ENCODE measurements at places on chromosomes 16 and 17.

DNA sequence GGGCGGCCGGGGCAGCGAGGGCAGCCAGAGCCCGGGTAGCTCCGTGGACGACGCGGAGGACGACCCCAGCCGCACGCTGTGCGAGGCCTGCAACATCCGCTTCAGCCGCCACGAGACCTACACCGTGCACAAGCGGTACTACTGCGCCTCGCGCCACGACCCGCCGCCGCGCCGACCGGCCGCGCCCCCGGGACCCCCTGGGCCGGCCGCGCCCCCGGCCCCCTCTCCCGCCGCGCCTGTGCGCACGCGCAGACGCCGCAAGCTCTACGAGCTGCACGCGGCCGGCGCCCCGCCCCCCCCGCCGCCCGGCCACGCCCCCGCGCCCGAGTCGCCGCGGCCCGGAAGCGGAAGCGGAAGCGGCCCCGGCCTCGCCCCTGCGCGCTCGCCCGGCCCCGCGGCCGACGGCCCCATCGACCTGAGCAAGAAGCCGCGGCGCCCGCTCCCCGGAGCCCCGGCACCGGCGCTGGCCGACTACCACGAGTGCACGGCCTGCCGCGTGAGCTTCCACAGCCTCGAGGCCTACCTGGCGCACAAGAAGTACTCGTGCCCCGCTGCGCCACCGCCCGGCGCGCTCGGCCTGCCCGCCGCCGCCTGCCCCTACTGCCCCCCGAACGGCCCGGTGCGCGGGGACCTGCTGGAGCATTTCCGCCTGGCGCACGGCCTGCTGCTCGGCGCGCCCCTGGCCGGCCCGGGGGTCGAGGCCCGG is 36.1 kb upstream of the ZC3H18 start:
- DNase-seq, result peak; percentile 42

DNA sequence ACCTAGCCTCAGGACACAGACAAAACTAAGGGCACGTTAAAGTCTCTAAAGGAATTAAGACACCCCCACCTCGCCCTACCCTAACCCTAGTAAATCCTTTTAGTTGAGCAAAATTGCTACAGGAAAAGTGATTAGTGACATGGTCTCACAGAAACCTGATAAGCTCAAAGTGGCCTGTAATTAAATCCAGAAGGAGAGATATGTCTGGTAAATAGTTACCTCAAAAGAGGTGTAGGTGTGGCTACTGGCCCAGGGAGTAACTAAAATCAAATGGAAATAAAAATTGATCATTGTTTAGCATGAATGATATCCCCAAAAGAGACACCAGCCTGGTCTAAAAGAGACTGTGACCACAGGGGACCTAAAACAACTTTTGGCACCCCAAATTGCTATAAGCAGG is 168.3 kb downstream of the SLC39A11 start:
- DNase-seq, result no peak

- DNase-seq, result no peak
Measured at GRCh38 chr17:82984751-82985427, 94.5 kb upstream of the METRNL start.

DNA sequence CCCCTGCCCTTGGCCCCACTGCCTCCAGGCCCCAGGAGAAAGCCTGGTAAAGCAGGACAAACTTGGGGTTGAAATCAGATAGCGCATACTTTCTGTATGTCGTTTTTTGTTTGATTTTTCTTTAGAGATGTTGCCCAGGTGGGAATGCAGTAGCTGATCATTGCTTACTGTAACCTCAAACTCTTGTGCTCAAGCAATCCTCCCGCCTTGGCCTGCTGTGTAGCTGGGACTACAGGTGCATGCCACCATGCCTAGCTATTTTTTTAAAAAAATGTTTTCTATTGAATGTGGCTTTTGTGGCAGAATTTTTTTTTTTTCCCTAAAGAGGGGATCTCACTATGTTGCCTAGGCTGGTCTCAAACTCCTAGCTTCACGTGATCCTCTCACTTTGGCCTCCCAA is 11.1 kb upstream of the CCL5 start:
- DNase-seq, result no peak

- DNase-seq, result no peak
Measured at GRCh38 chr17:44024853-44025252, 10.1 kb upstream of the TMEM101 start.

- DNase-seq, result peak; percentile 91
Measured at GRCh38 chr17:77214743-77215142, 74.0 kb downstream of the SEC14L1 start.

- no peak for DNase-seq
Measured at GRCh38 chr16:58269526-58269925, 25.3 kb downstream of the PRSS54 start.

DNA sequence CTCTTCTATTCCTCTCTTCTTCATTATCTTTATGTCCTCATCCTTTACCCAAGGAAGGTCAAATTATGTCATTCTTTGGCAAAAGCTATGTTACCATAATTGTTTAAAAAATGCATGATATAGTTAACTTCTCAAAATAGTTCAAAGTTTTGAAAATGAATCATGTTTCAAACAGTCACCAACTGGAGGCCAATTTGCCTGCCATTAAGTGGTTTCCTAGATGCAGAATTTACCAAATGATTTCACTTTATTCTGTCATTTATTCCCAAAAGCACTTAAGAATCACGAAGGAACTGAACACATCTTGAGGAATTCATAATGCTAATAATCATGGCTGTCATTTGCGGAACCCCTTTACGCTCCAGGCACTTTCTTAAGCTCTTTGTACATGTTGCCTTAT is 190.9 kb upstream of the CDH11 start:
- no peak for DNase-seq

- peak; percentile 24 for DNase-seq
Measured at GRCh38 chr16:11768849-11769248, 26.2 kb upstream of the TXNDC11 start.

- DNase-seq, result no peak
Measured at GRCh38 chr17:67160791-67161190, 84.2 kb downstream of the HELZ start.

GRCh38 chr17:13581925-13582324 is 19.8 kb downstream of the HS3ST3A1 start:
- no peak for DNase-seq

DNA sequence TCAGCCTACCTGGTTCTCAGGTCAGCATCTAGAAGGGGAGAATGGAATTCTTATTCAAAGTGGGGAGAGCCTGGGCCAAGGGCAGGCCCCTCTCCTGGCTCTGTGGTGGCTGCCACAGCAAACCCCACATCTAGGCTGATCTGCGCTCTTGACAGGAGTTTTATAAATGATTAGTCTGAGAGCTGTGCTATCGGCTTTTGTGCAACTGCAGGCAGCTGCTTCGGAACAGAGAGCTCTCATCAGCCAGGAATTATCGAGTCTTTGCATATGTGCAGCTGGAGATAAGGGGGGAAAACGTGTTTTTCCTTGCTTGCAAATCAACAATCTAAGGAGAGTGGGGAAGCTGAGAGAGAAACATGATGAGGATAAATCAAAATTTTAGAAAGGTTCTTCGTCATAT is 91.7 kb downstream of the HS3ST3A1 start:
- no peak for DNase-seq

DNA sequence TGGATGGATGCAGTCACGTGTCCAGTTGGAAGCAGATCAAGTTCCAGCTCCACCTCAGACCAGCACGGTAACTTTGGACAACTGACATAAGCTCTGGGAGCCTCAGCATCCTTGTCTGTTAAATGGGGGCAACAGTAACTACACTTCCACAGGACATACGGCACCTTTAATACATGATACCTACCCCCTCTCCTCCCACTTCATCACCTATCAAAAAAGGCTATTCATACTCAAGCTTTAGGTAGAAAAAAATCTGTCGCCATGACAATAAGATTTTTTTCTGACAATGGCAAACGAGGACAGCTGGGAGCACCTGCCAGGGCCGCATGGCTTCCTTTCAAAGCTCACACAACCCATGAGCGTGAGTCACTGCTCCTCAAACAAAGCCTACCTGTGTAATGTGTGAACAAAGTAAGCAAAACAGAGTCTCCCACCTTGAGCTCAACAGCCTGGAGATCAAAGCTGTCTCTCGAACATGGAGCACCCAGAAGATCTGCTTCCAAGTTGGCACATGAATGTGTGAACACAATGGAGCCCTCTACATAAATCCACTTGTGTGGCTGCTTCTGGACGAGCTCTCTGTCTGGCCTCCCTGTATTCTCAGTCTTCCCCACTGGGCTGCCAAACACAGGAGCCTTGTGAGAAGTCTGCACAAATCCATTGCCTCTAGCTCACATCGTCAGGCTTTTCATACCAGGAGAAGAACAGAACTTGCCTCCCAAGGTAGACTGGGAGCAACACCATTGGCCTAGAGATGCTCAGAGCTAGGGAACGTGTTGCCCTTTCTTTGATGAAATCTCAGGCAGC is 459.7 kb downstream of the SOX9 start:
- DNase-seq, result peak; percentile 40

GRCh38 chr17:30238387-30239088 is 3.0 kb upstream of the SLC6A4 start:
- no peak for DNase-seq

GRCh38 chr16:11497851-11498289 is 88.8 kb downstream of the LITAF start:
- peak; percentile 42 for DNase-seq

DNA sequence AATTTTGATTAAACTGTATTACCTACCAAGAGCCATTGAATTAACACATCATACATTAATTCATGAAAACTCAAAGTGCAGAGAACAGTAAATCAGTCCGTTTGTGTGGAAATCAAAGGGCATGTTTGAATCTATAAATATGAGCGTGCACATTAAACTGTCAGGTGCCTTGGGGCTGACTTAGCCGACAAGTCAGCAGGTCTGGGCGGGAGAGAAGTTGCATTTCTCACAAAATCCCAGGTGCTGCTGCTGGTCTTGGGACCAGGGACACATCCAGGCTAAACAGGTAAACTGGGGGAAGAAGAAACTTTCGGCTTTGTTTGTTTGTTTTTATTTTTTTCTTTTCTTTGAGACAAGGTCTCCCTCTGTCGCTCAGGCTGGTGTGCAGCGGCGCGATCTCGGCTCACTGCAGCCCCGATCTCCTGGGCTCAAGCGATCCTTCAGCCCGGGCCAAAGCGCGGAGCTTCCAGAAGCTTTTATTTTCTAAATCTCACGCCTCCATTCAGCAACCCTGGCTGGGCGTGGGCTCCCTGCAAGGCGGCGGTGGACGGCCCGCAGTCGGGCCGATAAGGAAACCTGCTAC is 213.9 kb downstream of the MRTFB start:
- peak; percentile 72 for DNase-seq

DNA sequence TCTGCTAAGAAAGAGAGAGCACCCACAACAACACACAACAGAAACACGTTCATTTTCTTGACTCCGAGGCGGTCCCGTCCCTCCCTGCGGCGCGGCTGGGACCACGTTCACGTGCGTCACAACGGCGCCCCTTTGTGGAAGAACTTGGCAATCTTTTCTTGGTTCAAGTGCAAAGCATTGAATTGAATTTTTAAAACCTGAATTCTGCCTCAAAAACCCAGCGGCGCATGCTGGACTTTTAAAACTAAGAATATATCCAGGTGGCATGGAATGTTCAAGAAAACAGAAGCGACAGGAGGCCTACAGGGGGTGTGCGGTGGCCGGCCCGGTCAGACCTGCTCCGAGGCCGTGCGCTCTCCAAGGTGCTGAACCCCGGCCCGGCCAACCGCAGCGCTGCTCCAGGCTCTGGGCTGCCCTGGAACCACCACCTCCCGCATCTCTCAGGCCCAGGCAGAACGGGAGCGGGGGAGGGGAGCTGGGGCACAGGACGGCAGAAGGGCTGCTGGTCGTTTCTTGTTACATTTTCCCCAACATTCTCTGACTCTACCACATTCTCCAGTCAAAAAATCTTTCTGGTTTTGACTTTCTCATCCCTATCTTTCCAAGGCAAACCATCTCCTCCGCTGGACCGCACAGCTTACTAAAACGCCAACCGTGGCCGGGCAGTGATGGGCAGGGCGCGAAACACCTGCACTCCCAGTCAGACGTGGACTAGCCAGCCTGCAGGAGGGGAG is 3.4 kb upstream of the HEXD start:
- peak; percentile 55 for DNase-seq

GRCh38 chr16:87384162-87384874 is 742 bp upstream of the FBXO31 start:
- DNase-seq, result no peak

- DNase-seq, result no peak
Measured at GRCh38 chr17:17035490-17035889, 6.8 kb upstream of the MPRIP start.

DNA sequence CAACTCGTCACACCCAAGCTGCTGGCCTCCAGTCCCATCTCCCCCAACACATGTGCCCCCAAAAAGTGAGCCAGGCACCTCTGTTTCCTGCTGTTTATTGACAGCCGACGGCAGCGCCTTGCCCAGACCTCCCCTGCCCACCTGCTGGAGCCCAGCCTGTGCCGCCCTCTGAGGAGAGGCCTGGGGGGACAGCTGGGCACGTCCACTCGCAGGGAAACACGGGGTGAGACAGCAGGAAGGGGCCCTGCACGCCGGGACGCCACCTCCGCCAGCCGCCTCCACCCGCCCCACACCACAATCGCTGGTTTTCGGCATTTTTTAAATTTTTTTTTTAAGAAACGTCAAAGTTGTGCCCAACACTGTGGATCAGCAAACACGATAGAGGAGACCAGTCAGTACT is 19.3 kb downstream of the CASKIN1 start:
- DNase-seq, result no peak

- DNase-seq, result no peak
Measured at GRCh38 chr16:47395733-47396498, 64.9 kb downstream of the ITFG1 start.

DNA sequence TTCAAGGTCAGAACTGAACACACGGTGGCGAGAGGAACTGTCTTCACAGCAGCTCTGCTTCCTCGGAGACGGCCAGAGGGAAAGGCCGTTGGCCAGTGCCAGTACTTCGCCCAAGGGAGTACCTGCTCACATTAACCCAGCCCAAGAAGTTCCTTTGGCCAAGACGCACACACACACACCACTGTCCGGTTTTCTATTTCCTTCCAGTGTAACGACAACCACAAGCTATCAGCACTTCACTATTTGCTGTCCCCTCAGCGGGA is 744 bp upstream of the GGNBP2 start:
- DNase-seq, result peak; percentile 33

- DNase-seq, result no peak
Measured at GRCh38 chr17:76092526-76093413, 10.8 kb downstream of the EXOC7 start.
